ENCODE measurements at places on chromosomes 11 and 22.

- no peaks in the 10 kb centered on the region for H3K27me3 ChIP-seq
- H3K4me3 ChIP-seq: no peak overlapping the region
Measured at GRCh38 chr22:27283714-27284113, 517.8 kb downstream of the MN1 start.

DNA sequence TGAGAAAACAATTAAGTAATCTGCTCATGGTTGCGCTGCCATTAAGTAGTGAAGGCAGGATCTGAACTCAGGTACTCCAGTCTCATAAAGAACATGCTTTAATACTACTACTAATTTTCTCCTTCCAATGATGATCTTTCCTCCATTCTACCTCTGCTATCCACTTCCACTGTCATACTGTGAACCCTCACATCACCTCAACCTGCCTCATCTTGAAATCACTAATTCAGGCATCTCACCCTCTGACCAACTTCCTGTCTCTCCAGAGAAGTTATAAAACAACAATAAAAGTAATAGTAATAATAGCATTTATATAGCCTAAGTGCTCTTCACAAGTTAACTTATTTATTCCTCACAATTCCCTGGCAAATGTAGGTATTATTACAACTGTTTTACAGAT is 57.1 kb upstream of the PSMA1 start:
- H3K27ac ChIP-seq: no peak overlapping the region
- H3K4me3 ChIP-seq: no peak overlapping the region
- no peaks in the 10 kb centered on the region for H3K4me1 ChIP-seq
- H3K36me3 ChIP-seq: no peaks in the 10 kb centered on the region

- no peaks in the 10 kb centered on the region for H3K36me3 ChIP-seq
- no peak for DNase-seq
- H3K4me1 ChIP-seq: no peaks in the 10 kb centered on the region
- H3K27ac ChIP-seq: no peak overlapping the region
Measured at GRCh38 chr11:11607772-11608171, 14.0 kb downstream of the GALNT18 start.

DNA sequence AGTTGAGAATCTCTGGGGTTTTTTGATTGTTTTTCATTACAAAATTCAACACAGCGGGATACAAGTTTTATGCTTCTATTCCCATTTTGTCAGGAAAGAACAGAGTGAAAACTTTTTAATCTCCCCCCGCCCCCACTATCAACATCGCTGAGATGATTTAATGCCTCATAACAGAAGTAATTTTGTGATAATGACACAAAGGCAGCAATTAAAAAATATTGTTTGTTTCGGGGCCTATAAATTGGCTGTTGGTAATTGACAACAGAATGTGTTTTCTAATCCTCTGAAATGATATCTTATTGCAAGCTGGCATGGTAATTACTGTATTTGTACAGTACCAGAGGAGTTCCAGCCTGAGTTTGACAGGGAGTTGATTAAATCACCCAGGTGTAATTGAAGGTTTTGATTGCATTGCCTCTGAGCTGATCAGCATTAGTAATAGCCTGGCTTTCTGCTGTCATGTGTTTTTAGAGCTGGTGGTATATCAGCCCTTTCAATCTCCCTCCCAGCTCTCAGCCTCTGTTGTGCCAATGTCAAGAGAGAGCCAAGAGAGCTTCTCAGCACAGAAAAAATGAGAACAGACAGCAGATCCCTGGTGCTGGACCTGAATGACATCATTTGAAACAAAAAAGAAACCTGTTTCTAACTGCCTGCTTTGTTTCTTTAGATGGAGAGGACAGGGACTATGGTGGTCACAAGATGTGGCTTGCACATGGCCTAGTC is 265.1 kb downstream of the FAM76B start:
- no peaks in the 10 kb centered on the region for H3K27me3 ChIP-seq
- no peaks in the 10 kb centered on the region for H3K4me1 ChIP-seq
- H3K27ac ChIP-seq: no peak overlapping the region
- no peak for DNase-seq

DNA sequence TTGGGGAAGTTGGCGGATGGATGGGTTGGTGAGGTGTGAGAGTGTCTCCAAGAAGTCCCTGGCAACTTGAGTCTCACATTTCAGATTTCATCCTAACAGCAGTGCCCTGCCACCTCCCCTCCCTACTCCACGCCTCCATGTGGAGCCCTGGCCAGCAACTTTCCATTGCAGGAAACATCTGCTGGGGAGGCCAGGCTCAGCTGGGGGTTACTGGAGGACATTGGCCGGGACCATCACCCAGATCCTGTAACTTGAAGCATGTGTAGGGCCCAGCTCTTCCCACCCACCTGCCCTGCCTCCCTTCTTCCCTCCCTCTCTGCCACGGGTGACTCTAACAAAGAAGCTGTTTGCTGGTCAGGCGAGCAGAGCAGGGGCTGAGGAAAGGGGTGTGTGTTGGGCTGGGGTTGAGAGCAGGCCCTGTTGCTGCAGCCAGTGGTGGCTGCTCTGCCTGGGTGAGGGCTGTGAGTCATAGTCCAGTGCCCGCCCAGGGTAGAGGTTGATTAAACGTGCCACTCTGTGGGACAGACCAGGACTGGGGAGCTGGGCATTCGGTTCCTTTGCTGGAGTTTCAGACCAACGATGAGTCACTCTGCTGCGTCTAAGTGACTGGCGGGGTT is 64.0 kb downstream of the SCN3B start:
- no peaks in the 10 kb centered on the region for H3K27me3 ChIP-seq
- H3K4me1 ChIP-seq: no peaks in the 10 kb centered on the region
- H3K27ac ChIP-seq: no peak overlapping the region
- peak; percentile 72 for DNase-seq
- no peaks in the 10 kb centered on the region for H3K36me3 ChIP-seq

DNA sequence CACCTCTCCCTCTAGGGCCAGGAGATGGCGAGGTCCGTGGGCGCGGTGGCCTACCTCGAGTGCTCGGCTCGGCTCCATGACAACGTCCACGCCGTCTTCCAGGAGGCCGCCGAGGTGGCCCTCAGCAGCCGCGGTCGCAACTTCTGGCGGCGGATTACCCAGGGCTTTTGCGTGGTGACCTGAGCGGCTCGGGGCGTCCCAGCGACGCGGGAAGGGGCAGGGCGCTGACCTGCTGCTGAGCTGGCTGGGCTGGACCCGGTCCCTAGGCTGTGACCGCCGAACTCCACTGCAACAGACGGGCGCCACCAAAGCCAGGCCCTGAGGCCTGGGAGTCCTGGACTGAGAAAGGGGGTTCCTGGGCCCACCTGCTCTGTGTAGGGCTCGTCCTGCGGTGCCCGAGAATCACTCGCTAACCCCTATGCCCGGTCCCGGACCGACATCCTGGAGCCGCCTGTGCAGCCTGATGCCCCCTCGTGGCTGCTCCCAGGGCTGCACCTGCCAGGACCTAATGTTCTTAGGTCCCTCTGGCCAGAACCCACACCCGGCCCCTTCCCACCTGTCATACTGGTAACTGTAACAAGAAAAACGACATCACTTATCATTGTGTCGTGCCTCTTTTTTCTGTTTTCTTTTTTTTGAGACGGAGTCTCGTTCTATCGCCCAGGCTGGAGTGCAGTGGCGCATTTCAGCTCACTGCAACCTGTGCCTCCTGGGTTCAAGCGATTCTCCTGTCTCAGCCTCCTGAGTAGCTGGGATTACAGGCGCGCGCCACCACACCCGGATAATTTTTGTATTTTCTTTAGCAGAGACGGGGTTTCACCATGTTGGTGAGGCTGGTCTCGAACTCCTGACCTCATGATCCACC is 15.0 kb downstream of the RHOD start:
- H3K36me3 ChIP-seq: no peaks in the 10 kb centered on the region
- no peaks in the 10 kb centered on the region for H3K4me1 ChIP-seq
- no peak overlapping the region for H3K27ac ChIP-seq
- no peaks in the 10 kb centered on the region for H3K27me3 ChIP-seq
- peak overlapping the region; percentile 18 for H3K4me3 ChIP-seq
